ENCODE measurements at places on chromosomes 2 and 18.

DNA sequence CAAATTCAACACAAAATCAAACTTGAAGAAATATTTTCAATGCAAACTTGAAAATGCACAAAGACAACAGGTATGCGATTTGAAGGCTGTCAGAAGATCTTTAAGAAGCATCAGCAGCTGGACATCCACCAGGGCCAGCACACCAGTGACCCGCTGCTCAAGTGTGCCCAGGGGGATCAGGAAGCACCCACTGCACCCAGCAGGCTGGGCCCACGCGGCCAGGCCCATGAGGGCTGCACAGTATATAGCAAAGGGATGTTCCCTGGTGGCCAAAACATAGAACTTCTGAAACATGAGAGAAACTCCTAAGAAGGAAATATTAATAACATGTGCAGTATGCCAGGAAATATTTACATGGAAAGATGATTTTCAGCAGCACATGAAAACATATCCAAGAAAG lies 25.0 kb downstream of the WDFY1 start:
- no peak for DNase-seq

DNA sequence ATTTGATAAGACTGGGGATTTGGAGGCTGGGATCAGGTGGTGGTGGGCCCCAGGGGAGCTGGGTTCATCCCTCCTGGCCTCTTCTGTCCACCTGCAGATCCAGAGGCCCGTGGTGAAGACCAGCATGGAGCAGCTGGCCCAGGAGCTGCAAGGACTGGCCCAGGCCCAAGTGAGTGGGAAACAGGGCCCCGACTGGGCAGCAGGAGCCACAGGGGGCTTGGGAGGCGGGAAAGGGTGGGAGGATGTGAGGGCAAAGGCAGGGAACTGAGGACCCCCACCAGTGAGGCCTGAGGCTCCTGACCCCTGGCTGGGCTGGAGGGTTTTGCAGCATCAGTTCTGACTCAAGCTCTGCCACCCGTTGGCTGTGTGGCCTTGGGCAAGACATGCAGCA lies 11.3 kb downstream of the PROM2 start:
- DNase-seq, result no peak

DNA sequence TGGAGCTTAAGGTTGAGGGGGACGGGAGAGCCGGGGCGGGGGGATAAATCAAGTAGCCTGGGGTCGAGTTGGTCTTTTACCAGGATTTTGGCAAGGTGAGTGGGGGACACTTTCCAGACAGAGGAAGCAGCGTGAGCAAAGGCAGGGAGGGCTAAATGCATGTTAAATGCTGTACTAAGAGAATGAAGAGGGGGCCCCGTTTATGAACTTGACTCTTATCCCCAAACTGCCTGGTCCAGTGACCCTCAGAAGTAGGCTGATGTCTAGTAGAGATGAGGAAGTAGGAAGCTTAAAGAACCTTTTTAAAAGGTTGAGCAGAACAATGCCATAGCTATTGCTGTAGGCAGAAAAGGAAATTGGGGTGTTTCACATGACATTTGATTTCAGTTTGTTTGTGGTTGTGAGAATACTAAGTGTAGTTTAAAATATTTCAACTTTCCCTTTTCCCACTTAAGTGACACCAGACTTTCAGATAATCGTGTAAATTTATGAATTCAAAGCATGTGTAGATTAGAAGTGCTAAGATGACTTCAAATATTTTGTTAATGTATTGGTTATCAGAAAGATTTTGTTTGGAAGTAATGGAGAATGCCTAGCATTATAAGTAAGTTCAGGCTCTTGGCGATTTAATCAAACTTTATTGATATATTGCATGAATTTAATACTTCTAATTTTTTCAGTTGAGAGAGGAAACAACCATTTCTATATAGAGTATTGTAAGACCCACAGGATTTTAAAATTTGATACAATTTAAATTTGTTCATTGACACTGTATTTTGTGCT lies 1.8 kb downstream of the REL start:
- peak; percentile 18 for DNase-seq

- DNase-seq, result peak; percentile 37
Measured at GRCh38 chr2:10278029-10278762, 24.5 kb upstream of the HPCAL1 start.

DNA sequence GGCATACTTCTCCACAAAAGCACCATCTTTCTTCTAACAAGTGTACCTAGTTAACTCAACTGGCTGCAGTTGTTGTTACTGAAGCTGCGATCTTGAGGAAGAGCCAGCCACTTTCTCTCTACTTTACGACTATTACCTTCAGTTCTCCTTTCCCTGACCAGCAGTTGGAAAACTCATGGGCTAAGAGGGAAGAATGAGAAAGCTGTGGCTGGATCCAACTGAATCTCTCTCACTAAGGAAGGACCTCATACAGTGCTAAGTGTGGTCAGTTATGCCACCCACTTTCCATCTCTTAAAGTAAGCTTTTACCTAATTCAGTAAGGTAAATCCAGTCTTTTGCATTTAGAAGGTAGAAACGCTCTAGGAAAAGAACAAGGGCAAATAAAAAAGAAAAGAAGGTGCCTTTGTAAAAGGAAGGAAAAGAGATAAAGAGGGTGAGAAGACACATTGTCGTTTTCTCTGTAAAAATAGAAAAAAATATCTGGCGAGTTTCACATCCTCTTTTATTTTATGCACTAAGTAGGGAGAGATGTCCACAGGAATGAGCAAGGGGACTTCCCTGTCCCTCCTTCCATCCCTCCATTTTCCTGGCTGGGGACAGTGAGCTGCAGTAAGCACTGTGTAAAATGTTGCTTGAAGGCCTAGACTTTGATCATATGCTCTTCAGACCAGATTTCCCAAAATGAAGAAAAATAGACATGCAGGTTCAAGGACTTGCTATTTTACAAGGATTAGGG lies 73.4 kb downstream of the PLEKHM3 start:
- no peak for DNase-seq

DNA sequence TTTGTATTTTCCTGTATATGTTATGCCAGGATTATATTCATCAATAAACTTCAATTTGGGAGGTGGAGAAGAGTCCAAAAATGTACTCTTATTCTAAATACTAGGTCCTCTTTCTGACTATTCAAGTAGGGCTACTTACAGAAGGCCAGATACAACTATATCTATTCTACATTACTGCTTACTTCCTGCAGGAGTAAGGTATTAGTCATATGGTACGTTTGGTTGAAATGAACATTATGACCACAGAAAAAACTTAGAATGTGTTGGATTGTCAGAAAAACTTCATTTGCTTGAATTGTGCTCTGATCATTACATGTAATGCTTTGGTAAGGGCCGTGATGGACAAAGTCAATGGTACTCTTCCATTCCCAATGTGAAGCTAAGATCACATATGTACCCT lies 35.0 kb downstream of the STAT4 start:
- no peak for DNase-seq

DNA sequence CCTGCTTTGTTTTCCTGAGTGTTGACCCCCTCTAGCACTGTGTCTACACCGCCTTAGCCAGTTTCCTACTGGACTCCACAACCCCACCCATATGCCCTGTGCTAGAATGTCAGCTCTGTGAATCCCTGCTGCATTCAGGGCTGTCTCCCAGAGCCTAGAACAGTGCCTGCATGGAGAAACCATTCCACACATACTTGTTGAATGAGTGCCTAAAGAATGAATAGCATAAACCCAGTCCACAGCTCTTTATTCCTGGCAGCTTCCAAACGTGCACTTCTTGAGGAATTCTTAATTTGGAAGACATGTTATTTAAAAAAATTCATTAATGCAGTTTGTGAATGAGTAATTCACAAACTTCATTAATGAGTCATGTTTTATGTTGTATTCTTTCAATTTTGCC lies 6.5 kb upstream of the NAPG start:
- DNase-seq, result no peak

DNA sequence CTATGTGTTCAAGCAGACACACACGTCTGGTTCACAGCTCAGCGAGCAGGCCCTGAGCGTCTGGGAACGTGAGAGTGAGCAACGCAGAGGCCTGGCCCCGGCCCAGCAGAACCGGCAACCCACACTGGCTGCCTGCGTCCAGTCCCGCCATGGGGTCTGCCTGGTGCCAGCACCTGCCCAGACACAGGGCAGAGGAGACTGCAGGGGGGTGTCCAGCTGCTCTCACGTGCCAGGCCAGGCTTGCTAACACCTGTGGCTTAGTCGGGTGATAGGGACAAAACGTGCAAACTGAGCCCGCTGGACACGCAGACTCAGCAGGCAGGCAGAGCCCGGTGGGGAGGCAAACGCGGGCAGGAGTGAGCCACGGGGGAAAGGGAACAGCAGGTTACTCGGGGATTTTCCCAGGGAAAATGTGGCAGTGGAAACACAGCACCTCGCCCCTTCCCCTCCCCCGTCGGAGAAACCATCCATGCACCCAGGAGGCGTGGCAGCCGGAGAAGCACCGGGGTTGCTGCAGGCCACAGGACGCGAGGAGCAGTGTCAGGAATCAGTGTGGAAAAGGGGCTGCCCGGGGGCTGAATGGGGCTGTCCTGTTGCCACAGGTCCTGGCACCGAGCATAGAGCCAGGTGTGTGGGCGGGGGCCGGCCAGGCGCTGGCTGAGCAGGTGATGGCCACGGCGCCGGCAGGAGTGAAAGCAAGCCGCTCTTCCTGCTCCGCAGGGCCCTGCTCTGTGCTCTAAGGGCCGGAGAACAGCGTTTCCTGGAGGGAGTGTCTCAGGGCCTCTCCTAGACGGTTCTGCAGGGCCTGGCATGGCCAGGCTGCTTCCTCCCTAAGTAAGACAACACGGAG lies 154.7 kb downstream of the HDAC4 start:
- DNase-seq, result no peak

DNA sequence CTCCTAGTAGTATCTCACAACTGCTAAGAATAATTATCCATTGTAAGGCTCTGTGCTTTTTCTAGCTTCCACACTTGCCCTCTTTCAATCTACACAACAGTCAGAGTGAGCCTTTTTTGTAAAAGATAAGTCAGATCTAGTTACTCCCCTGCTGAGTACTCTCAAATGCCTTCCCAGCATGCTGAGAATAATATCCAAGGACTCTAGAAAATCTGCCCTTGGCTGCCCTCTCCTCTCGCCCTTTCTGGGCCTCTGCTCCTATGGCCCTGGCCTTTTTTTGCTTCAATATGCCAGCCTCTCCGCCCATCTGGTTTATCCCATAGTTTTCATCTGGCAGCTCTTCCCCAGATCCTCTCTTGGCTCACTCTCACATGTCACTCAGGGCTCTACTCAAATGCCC lies 455.9 kb upstream of the UBE2E3 start:
- DNase-seq, result no peak

DNA sequence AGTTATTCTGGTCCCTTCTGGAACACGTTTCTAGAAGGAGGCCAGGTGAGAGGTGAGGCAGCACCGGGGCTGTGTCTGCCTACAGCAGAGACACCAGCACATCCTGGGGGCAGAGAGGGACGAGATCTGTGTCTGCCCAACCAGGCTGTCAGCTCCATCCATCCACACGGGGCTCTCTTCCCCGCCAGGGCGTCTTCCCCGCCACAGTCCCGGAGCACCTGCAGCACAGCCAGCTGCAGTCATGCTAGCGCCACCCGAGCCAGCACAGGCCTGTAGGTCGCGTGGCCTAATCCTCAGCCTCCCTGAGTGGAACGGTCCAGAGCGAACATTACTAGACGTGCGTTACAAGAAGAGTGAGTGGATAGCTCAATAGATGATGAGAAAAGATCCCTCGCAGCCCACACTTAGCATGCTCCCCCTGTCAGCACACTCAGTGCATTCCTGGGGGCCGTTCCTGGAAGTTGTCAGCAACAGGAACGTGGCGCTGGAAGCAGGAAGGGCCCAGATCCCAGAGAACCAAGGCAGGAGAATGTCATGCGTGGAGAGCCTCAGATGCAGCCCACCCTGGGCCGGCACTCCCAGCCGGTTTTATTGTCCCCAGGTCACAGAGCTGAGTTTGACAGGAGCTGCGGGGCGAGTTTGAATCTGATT lies 179.0 kb downstream of the TWIST2 start:
- peak; percentile 61 for DNase-seq

GRCh38 chr18:7940971-7941370 lies 373.9 kb downstream of the PTPRM start:
- no peak for DNase-seq

DNA sequence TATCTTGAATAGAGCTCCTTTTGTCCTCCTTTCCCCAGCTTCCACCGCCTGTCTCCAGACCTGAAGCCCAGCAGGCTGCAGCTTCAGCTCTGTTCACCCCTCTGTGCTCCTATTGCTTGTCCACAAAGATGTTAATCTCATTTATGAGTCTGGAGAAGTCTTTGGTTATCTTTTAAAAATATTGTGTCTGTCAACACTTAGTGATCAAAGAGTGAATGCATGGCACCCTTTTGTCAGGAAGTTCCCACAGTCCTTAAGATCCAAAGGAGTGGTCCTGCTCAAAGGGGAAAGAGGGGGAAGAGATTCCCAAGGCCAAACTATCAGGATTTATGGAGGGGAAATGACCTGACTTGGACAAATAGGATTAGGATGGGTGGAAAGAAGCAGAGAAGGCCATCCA lies 118.9 kb downstream of the ACAA2 start:
- DNase-seq, result peak; percentile 38

- DNase-seq, result no peak
Measured at GRCh38 chr2:233455006-233455405, 100.7 kb downstream of the DGKD start.

GRCh38 chr2:158889135-158889853 lies 79.1 kb upstream of the TANC1 start:
- no peak for DNase-seq

GRCh38 chr18:49858309-49859020 lies 45.1 kb upstream of the ACAA2 start:
- peak; percentile 71 for DNase-seq

GRCh38 chr18:43662657-43663056 lies 385.4 kb upstream of the SYT4 start:
- DNase-seq, result peak; percentile 58

DNA sequence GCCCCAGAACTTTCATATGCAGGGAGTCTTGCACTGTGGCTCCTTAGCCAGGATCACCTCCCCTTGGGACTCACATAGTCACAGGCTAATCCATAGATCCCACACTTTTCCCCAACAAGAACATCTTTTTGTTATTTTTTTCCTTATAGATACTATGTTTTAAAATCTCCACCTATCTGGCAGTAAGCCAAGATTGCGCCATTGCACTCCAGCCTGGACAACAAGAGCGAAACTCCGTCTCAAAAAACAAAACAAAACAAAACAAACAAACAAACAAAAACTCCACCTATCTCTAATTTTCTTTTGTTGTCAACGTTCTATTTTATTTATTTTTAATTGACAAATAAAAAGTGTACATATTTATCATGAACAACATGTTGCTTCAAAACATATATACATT lies 141.7 kb downstream of the PDE11A start:
- no peak for DNase-seq

GRCh38 chr2:27074738-27075565 lies 3.5 kb upstream of the EMILIN1 start:
- peak; percentile 65 for DNase-seq

- DNase-seq, result no peak
Measured at GRCh38 chr18:28030458-28030857, 146.5 kb downstream of the CDH2 start.

- DNase-seq, result no peak
Measured at GRCh38 chr2:54667726-54668650, 55.5 kb upstream of the EML6 start.

DNA sequence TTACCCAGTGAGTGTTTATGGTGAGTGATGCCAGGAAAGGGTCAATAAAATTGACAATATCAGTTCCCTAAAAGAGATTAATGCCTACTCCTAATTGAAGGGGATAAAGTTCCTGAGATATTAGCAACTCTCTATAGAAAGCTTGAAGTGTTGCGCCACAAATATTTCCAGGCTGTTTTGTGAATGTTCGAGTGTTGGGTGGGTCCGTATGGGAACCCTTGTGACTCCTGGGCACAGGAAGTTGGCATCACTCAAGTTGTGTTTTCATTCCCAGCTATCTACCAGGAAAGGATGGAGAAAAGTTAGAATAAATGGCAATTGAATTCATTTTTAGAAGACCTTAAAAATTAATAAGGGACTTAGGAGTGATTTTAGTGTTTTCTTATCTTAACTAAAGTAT lies 472.7 kb downstream of the THSD7B start:
- DNase-seq, result no peak

Measured in umbilical cord (tissue), 2 donors.